ENCODE measurements at places on chromosomes 1 and 21. TPM values are rescaled to one million over a fixed set of nuclear protein-coding genes. Genes with fewer than 3 reads are reported as not detected.

ANKRD45 gene
- not detected for total RNA-seq

APOBEC4 gene
- not detected for total RNA-seq

LCE1C gene
- total RNA-seq = not detected

KLHDC8A gene
- 0.52 TPM for total RNA-seq

KCNQ4 gene
- total RNA-seq = 4.2 TPM

FCRL1 gene
- under 0.01 TPM for total RNA-seq

GREM2 gene
- total RNA-seq = 2.6 TPM

LYPD8 gene
- not detected for total RNA-seq

RGSL1 gene
- not detected for total RNA-seq

LEFTY1 gene
- total RNA-seq = 0.52 TPM

CXADR gene
- 0.52 TPM for total RNA-seq

SELP gene
- 0.52 TPM for total RNA-seq

RNU1-3 gene
- total RNA-seq = under 0.01 TPM

All from skeletal muscle tissue (tissue), 5 donors.